T-helper 17 cell (primary cell): ENCODE measurements at places on chromosomes 16 and 17.

DNA sequence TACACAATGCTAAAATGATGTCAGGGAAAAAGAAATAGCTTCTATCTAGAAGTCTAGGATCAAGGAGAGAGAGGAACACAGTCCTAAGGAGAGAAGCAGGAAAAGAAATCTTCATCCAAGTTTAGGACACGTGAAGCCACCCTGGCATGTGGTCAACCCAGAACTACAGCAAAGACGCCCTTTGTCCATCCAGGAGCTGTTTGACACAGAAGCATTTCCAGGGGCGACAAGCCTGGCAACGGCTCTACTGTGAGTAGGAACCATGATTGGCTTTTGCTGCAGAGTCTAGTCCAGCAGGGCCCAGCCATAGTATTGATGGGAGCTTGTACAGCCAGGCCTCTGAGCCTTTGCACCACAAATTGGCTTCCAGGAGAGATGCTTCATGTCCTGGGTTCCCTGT, 185.4 kb upstream of the RPL38 start:
- DNase-seq, result no peak

GRCh38 chr17:48250949-48251348, 143.4 kb downstream of the SNX11 start:
- DNase-seq, result no peak

DNA sequence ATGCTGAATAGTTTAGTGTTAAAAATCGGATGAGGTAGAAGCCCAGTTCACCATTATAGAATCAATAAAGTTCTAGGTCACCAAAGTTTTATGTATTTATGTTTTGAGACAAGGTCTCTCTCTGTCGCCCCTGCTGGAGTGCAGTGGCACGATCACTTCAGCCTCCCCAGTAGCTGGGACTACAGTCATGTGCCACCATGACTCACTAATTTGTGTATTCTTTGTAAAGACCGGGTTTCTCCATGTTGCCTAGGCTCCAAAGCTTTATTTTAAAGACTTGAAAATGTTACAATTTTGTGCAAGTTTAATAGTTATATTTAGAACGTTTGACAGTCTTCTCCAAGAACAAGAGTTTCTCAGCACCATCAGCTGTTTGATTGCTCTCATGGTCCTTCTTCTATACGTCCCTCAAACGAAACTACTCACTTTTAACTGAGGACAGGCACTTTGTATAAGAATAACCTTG, 32.1 kb downstream of the NDE1 start:
- no peak for DNase-seq

DNA sequence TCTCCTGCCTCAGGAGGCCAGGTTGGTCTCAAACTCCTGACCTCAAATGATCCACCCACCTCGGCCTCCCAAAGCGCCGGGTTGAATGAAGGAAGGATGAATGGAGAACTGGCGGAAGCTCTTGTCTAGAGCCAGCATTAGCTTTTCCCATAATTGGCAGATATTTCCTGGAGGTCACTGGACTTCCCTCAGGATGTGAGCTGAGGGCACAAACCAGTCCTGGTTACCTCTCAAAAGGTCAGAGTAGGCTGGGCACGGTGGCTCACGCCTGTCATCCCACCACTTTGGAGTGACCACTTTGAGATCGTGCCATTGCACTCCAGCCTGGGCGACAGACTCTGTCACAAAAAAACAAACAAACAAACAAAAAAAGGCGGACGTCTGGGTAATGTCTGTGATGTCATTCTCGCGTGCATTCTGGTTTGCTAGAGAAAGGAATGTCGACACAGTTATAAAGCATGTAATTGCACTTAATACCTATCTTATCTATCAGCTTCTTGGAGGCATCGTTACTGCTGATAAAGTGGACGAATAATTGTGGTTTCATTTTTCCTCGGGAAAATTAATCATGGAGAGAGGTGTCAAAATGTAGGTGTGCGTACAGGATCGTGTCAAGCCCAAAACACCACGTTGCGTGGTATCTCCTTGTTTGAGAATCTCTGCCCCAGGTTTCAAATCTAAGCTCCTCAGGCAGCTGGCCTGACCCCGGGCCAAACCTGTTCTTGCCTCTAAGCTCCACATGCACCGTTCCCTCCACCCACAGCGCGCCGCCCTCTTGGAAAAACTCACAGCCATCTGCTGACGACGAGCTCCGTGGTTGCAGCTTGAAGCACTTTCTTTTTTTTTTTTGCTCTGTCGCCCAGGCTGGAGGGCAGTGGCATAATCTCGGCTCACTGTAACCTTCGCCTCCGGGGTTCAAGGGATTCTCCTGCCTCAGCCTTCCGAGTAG, 6.4 kb upstream of the CRK start:
- DNase-seq, result no peak

DNA sequence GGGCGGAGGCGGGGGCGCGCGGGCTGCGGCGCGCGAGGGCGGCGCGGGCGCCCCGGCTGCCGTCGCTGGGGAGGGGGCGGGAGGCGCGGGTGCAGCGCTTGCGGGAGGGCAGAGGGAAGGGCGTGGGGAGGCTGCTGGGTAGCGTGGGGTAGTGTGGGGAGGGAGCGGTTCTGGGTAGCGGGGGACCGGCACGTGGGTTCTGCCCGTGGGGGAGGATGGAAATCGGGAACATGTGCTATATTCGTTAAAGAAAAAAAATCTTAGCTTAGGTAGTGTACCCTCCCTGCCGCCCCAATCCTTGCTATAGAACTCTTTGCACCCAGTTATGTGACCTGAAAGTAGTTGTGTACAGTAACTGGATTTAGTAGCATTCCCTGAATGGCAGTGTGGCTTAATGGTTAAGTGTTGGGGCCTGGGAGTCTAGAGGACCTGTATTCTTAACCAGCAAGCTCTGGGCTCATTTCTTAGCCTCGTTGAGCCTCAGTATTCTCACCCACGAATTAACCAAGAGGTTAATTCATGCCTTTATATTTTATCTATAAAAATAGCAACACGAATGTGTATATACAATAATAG, 646 bp downstream of the RABEP1 start:
- DNase-seq, result peak; percentile 35
